ENCODE measurements at places on chromosomes 7 and 10. TPM values are rescaled to one million over a fixed set of nuclear protein-coding genes. Genes with fewer than 3 reads are reported as not detected.

GRCh38 chr7:4129481-4130122, 552.5 kb upstream of the FOXK1 start:
- DNase-seq: no peak

- DNase-seq: peak; percentile 52
These were observed 166.0 kb upstream of the SP4 start for GRCh38 chr7:21261627-21262594.

DNA sequence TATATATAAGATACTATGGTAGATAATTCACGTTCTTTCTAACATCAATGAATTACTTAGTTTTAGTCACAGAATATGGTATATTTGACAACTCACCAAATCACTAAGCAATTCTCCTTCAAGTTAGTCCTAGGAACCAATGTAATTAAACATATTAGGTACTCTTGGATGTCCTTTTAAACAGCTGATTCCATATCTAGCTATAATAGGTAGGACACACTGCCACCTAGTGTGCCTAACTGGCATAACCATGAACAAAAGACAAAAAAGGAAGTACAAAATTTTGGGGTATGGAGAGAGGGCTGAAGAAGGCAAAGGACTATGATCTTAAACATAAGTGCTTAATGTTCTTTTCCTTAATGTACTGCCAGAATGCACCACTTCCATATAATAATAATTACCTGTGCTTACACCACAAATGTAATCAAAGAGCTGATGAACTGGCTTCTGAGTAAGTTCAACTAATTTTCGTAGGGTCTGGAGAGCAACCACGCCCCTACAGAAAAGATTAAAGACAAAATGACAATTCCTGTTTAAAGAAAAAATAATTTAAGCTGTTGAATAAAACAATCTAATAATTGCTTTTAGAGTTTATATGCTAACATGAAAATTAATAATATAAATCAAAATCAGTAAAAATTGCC, 28.7 kb downstream of the PNPLA8 start:
- peak; percentile 51 for DNase-seq

DNA sequence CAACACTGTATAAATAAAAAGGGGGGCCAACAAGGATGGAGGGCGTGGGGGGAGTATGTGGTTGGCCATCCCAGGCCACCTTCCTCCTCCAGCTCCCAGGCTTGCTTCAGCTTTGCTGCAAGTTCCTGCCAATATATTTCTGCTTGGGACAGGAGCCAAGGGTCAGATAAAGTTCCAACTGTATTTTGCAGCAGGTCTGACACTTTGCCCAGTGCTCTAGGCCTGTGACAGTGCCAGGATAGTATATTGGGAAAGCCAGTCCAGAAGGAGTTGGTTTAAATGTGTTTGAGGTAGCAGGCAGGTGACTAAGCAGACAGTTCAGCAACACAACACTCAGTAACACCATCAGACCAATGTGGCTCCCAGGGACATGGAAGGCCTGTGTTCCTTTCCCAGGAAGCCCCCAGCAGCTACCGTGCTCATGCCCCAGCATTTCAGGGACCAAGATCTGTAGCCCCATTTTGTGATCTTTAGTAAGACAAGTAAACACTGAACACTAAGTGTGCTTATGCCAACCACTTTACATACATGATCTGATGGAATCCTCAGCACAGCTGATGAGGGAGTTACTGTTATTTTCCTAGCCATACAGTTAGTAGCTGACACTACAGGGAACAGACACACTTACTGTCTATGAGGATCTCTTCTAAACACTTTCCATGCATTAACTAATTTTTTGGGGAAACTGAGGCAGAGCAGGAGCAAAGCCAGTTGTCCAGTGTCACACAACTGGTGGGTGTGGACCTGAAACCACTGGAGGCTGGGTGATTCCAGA, 38.9 kb downstream of the DNAJB12 start:
- DNase-seq: no peak

- no peak for DNase-seq
These were observed 3.7 kb upstream of the UPP1 start for GRCh38 chr7:48085433-48085791.

DNA sequence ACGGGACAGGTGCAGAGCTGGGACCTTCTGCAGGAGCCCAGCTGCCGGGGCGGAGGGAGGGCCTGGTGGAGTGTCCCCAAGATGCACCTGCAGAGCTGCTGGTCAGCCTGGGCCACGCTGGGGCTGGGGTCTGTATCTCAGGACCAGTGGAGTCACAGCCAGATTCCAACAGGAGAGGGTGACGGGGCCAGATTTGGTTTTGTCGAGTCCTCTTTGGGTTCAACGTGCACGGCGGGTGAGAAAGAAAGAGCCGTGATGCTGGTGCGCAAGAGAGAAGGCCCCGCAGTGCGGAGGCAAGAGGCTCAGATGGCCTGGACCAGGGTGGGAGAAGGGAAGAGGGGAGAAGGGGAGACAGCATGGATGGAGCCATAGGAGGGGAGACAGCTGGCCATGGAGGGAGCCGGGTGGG, 462.9 kb downstream of the PTPRN2 start:
- DNase-seq: no peak

GRCh38 chr7:2435146-2435545, 31.7 kb downstream of the CHST12 start:
- DNase-seq: no peak

DNA sequence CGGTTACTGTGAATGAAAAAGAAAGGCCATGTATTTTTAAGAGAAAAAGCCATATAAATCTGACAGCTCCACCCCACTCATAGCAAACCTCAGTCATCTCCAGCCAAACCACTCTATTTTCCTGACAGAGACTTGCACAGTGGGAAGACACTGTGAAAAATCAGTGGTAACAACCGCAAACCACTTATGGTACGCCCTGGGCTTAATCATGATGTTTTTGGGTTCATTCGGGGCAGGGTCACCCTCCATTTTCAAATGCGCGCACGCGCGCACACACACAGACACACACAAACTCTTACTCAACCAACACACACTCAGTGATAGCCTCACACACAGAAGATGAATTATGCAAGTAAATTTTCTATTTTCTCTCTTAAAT, 82.1 kb upstream of the HPS1 start:
- no peak for DNase-seq

GRCh38 chr10:1210667-1211066, 154.5 kb downstream of the WDR37 start:
- no peak for DNase-seq

- no peak for DNase-seq
These were observed 494 bp upstream of the RHBDD2 start for GRCh38 chr7:75878312-75878768.

DNA sequence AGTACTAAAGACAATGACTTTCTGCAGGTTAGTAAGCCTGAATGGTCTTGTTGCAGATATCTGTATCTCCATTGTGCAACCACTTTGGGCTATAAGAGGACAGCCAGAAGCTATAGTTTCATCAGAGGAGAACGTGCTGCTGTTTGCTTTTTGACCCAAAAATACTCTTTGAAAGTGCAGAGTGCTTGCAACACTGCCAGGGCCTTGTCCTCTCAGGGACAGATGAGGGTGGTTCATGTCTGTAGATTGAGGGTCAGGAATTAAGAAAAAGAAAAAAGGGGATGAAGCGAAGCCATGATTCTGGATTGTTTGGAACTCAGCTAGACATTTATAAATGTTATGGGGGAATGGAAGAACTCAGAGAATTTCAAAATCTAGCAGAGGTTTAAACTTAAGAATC, 212.5 kb downstream of the SEC23IP start:
- DNase-seq: no peak

- DNase-seq: no peak
These were observed 50.9 kb downstream of the SEMA3D start for GRCh38 chr7:85135977-85136376.

GRCh38 chr7:158358926-158359645, 228.5 kb downstream of the PTPRN2 start:
- DNase-seq: no peak

DNA sequence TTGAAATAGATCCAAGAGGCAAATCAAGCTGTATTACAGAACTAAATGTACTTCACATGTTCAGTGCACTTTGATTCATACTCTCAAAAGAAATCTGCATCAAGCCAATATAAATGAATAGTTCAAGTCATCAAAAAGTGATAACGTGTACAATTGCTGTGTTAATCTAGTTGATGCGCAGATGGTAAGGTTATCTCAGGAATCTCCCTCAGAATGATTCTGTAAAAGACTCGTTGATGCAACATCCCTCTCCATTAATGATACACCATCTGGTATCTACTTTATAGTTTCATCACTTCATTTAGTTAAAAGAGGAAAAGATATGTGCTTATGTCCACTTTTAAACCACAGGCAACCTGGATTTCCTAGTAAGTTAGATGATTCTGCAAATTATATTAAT, 200.6 kb downstream of the CHCHD3 start:
- no peak for DNase-seq

- no peak for DNase-seq
These were observed 148.3 kb upstream of the TCF7L2 start for GRCh38 chr10:112801748-112802147.

DNA sequence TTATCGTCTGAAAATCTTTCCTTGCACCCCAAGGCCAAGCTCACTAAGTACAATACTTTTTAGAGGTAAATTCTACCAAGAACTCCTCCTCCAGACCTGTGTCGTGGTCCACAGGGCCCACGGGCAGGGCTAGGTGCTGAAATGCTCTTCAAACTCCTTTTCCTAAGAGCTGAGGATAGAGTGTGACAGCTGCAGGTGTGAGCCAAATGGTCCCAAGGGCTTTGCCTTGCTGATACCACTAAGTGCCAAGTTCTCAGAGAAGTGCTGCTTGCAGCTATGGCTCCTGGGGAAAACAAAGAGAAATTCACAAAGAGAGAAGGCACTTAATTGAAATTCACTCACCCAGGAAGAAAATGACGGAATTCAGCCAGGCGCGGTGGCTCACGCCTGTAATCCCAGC, 868.9 kb upstream of the AUTS2 start:
- no peak for DNase-seq

GRCh38 chr7:151429560-151430331, 10.2 kb downstream of the CRYGN start:
- DNase-seq: no peak

- no peak for DNase-seq
These were observed 115.6 kb downstream of the REEP3 start for GRCh38 chr10:63636812-63637211.

DNA sequence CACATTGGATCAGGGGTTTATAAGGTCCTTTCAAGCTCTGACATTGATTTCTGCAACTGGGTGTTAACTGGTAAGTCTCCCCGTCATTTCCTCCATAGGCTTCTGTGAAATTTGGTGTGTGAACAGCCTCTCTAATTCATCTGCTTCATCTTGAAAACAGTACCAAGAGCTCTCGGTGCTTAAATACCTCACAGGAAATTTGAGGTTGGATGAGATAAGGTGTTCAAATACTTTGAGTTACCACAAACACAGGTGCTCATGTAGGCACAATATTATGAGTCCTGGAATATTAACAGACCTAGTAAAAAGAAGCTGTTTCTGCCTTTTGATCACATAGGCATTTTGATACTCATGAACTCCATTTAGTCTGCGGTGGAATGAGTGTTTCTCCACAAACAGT, 85.2 kb downstream of the RTKN2 start:
- no peak for DNase-seq

- no peak for DNase-seq
These were observed 16.0 kb upstream of the ZNF273 start for GRCh38 chr7:64886956-64887545.

GRCh38 chr10:74084955-74085354, 65.7 kb downstream of the AP3M1 start:
- no peak for DNase-seq

DNA sequence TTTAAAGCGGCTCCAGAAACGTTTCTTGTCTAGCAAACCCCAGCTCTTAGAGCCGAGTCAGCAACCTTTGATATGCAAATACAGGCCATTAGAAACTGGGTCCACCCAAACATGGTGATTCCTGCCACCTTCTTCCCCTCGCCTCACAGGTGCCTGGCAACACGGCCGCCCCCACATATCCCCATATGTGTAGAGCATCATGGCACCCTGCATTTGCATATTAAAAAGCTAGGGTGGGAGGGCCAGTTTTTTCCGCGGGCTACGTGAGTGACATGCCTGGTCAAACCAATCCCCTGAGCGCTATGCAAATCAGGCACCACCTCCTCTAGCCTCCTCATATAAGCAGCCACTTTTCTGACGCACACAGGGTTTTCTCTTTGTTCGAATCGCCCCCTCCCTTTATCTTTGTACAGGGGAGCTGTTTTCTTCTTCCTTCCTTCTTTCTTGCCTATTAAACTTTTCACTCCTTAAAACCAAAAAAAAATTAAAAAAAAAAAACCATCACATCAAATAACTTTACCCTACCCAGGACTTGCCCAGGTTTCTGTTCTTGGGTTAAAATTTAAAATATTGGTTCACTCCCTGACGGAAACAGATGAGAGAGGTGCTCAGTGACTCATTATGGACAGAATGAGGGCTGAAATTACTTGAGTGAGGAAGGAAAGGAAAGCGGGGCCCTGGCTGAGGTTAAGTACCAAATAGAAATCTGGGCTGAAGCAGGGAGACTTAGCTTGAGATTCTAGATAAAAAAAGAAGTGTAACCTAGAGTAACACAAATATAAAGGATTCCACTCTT, 59.8 kb downstream of the COA1 start:
- no peak for DNase-seq

DNA sequence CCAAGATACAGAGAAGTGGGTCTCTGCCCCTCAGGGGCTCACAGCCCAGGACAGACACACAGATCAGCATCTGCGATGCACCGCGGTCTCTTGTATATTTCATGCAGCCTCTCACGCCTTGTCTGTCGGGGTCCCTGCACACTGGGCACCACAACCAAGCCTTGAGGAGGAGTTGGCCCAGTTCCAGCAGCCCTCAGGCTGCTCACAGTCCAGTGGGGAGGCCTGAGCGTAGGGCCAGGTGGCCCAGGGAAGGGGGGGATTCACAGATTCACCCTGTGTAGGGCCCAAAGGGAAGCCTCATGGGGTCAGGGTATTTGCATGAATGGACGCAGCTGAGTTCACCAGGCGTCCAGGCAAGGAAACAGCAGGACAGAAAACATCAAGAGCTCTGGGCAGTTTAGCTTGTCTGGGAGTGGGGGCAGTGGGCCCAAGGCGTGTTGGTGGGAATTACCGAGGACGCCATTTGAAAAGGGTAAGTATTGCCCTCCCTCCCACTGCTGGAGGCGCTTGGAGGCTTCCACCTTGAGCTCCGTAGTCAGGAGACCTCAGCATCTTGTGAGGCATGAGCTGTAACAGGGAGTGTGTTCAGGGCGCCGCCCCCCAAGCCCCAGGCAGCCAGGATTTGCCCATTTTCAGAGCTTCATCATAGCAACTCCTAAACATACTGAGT, 129.1 kb upstream of the CHST15 start:
- no peak for DNase-seq

- DNase-seq: no peak
These were observed 28.0 kb downstream of the NUDT1 start for GRCh38 chr7:2269991-2270460.

The CDC14C gene
- total RNA-seq: not detected

The PDK4 gene
- 0.23 TPM for total RNA-seq

The LLCFC1 gene
- not detected for total RNA-seq

The AZGP1 gene
- not detected for total RNA-seq

The INHBA gene
- total RNA-seq: 0.08 TPM

The GRM3 gene
- not detected for total RNA-seq

The CC2D2B gene
- total RNA-seq: 2.1 TPM

The CLRN3 gene
- total RNA-seq: 0.31 TPM

The DYNC1I1 gene
- total RNA-seq: 3.1 TPM

The RAB19 gene
- 5.1 TPM for total RNA-seq

The COPG2 gene
- 40.0 TPM for total RNA-seq
